ENCODE measurements at places on chromosomes 11 and 22.

DNA sequence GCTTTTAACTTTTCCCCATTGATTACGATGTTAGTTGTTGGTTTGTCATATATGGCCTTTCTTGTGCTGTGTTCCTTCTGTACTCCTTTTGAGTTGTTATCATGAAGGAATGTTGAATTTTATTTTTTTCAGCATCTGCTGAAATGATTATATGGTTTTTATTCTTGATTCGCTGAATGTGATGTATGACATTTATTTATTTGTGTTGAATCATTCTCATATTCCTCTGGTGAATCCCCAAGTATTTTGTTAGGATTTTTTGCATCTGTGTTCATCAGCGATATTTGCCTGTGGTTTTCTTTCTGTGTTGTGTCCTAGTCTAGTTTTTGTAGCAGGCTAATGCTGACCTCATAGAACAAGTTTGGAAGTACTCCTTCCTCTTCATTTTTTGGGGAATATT is 78.2 kb downstream of the GGT1 start:
- no peak for DNase-seq

GRCh38 chr11:57248780-57249383 is 11.8 kb upstream of the APLNR start:
- no peak for DNase-seq

- DNase-seq: no peak
Observed at GRCh38 chr11:10752061-10752460, 1.0 kb downstream of the CTR9 start.

DNA sequence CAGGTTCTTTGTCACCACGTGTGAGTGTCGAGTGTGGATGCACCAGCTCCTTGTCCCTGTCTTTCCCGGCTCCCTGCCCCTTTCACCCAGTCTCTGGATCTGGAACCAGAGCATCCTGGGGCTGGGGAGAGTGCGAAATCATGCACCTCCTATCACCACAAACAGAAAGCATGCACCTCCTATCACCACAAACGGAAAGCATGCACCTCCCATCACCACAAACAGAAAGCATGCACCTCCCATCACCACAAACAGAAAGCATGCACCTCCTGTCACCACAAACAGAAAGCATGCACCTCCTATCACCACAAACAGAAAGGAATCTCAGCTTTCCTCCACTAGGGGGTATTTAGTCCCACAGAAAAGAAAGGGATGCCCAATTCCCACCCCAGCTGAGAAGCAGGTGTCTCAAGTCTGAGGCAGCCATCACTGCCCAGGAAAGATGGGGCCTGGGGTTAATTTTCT is 5.9 kb upstream of the GLB1L3 start:
- DNase-seq: peak; percentile 60

DNA sequence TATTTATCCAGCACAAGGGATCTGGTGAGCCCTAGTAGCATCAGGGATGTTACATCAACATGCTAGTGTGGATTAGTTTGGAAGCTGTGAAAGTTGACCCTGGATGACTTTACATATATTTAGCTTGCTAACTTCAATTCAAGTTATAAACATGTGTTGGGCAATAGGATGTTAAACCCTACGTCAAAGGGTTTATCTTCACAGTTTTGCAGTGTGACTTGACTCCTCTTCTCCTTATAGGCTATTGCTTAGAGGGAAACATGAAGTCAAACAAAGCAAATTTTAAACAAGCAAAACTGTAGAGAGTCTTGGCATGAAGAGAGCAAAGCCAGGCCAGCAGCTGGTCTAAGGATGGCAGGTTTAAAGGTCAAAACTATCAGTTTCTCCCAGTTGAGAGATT is 11.3 kb upstream of the CTSC start:
- DNase-seq: no peak

- DNase-seq: peak; percentile 51
Observed at GRCh38 chr11:69122630-69123431, 32.9 kb upstream of the SMIM38 start.

- DNase-seq: no peak
Observed at GRCh38 chr11:106552694-106553203, 465.5 kb downstream of the GUCY1A2 start.

Measured in CD4-positive, alpha-beta T cell treated with Interleukin-17A for 1 hour (primary cell).